ENCODE measurements at places on chromosomes 3 and 15.

DNA sequence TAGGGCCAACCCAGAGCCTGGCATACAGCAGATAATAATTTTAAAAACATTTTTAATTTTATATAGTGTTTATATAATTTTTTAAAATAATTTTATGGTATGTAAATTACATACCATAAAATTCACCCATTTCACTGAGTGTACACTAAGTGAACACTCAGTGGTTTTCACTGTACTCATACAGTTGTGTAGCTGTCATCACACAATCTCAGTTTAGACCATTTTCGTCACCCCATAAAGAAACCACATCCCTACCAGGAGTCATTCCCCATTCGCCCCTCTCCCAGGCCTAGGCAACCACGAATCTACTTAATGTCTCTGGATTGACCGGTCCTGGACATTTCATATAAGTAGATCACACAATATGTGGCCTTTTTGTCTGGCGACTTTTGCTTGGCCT lies 10.2 kb downstream of the EEFSEC start:
- DNase-seq, result no peak

DNA sequence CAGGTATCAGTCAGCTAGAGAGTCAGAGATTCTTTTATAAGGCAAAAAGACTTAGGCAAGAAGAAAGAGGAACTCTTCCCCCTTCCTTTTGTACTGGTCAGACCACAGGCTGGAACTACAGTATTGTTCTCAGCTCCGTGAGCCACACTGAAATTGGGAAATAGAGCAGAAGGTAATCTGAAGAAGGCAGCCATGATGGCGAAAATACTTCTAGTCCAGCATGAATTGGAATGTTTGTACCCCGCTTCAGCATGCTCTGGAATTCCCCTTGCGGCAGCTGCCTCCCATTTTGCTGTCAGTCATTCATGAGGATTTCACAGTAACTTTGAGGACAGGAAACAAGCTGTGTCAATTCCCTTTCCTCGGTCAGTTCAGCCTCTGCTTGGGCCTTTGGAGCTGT lies 96.2 kb downstream of the CORO2B start:
- DNase-seq, result peak; percentile 27

GRCh38 chr3:126026277-126026751 lies 57.3 kb downstream of the ROPN1B start:
- no peak for DNase-seq

GRCh38 chr3:124859025-124859424 lies 28.1 kb downstream of the ITGB5 start:
- peak; percentile 79 for DNase-seq

DNA sequence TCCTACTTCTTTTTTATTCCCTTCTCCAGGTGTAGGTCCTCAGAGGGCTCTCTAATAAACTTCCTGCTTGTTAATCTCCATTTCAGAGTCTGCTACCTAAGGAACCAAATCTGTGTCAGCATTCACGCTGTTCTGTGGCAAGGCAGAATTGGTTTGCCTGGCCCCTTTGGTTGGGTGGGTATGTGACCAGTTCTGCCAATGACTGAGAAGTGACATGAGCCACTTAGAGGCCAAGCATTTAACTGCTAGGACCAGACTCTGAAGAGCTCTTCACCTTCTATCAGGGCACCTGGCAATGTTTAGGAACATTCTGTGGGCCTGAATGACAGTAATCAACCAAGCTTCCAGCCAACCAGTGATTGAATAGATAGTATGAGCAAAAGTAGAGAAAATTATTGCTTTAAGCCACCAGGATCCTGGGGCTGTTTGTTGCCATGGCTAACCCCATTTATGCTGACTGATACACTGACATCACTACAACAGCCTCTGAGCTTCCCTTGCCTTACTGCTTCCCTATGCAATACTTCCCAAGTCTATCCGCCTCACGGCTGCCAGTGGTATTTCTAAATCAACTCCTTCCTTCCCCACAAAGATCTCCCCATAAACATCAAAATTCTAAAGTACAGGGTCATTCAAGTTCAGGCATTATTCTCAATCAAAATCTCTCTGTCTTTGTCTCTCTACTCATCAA lies 7.6 kb downstream of the FRMD4B start:
- no peak for DNase-seq

GRCh38 chr15:25186906-25187645 lies 232.3 kb downstream of the SNRPN start:
- no peak for DNase-seq

- no peak for DNase-seq
Observed at GRCh38 chr3:178671377-178671776, 135.1 kb downstream of the KCNMB2 start.

DNA sequence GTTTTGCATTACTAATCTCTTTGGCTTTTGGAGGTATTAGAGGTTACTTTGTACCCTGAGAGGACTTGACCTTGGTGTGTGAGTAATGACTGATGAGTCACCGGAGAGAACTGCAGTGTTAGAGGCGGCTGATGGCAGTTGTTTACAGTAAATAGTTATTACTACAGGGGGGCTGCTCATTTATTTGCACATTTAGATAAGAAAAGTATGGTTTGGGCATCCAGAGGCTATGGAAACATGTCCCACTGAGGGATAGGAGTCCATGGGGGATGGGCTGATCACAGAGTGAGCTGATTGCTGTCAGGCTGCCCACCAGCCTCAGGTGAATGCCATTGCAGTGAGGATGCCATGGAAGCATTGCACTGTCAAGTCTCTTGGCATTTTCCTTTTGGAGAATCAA lies 17.3 kb upstream of the STAC start:
- DNase-seq, result peak; percentile 48

- DNase-seq, result peak; percentile 8
Observed at GRCh38 chr3:136929977-136930670, 27.7 kb upstream of the IL20RB start.

- DNase-seq, result peak; percentile 40
Observed at GRCh38 chr3:38738630-38739395, 77.2 kb downstream of the SCN10A start.

DNA sequence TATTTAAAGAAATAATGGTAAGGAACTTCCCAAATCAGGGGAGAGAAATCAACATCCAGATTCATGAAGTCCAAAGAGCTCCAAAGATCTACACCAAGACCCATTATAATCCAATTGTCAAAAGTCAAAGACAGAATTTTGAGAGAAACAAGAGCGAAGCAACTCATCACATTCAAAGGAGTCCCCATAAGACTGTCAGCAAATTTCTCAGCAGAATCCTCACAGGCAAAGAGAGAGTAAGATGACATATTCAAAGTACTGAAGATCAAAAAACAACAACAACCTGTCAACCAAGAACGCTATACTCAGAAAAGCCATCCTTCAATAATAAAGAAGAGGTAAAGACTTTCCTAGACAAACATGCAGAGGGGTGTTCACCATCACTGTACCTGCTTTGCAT lies 342.1 kb downstream of the TIGIT start:
- no peak for DNase-seq
